ENCODE measurements at places on chromosomes 2 and 18.

DNA sequence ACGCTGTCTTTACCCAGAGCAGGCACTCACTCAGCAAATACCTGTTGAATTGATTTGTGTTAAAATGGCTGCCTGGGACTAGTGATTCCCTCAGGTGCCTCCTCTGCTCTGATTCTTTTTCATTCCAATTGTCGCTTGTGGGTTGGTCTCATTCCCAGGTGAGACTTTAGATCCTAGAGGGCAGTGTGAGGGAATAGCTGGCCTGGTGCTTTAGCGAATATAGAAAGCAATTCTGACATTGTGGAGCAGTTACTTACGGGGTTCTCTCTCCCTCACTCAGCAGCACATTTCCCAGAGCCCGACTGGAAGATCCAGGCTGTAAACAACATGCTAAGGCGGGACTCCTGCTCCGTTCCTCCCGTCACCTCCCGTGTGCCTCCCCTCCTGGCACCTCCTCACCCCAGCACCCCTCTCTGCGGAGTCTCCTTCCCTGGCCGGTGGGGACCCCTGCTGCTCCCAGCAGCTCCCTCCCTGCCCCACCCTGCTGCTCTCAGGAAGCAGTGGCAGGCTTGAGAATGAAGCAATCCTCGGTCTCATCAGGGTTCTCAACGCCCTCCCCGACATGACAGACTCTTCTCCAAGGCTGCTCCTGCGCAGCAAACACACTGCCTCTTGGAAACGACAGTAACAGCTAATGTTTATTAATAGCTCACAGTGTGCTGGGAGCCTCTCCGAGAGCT, 26.9 kb downstream of the CELF4 start:
- no peak for DNase-seq

GRCh38 chr2:188787021-188787657, 187.0 kb upstream of the COL3A1 start:
- no peak for DNase-seq

DNA sequence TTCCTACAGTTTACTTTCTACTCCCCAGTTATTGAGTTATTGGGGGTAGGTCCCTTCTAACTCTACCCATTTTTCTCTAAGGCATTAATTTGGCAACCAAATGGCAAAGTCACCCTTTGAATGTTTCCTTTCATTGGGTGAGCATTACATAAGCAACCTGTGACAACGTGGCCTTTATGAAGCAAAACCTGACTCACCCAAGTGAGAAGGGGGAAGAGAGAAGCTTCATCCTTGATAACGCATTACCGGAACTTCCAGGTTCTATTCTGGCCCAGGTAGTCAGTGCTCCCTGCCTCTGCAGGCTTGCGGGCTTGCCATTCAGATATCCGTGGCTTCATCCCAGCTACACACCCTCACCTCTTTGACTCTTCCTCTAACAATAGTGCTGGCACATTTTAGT, 39.1 kb upstream of the FAM124B start:
- DNase-seq: no peak

DNA sequence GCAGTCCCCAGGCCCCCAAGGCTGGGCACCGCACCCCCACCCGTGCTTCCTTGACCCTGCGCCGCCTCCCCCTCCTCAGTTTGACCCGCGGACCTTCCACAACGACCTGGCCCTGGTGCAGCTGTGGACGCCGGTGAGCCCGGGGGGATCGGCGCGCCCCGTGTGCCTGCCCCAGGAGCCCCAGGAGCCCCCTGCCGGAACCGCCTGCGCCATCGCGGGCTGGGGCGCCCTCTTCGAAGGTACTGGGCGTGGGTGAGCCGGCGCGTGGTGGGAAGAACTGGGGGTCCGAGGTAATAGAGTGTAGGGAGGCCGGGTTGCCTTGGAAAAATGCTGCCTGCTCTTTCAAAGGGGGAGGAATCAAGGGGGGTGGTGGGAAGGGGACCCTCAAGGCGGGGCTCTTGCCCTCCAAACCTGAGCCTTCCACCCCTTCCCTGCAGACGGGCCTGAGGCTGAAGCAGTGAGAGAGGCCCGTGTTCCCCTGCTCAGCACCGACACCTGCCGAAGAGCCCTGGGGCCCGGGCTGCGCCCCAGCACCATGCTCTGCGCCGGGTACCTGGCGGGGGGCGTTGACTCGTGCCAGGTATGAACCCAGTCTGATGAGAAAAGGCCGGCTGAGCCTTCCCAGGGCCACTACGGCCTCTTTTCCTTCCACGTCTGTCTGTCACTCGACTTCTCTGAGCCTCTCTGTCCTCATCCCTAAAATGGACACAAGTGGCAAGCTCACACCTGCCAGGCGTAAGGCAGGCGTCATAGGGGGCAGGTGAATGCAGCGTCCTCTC, 2.6 kb downstream of the PRSS56 start:
- DNase-seq: no peak

GRCh38 chr2:238462782-238463396, 36.2 kb downstream of the ASB1 start:
- DNase-seq: no peak

DNA sequence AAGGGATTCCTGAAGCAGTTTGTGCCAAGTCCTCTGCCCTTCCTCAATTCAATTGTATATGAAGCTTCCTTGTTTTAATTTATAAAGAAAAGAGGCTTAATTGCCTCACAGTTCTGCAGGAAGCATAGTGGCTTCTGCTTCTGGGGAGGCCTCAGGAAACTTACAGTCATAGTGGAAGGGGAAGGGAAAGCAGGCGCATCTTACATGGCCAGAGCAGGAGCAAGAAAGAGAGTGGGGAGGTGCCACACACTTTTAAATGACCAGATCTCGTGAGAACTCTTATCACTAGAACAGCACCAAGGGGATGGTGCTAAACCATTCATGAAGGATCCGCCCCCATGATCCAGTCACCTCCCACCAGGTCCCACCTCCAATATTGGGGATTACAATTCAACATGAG, 114.2 kb downstream of the SGPP2 start:
- no peak for DNase-seq

DNA sequence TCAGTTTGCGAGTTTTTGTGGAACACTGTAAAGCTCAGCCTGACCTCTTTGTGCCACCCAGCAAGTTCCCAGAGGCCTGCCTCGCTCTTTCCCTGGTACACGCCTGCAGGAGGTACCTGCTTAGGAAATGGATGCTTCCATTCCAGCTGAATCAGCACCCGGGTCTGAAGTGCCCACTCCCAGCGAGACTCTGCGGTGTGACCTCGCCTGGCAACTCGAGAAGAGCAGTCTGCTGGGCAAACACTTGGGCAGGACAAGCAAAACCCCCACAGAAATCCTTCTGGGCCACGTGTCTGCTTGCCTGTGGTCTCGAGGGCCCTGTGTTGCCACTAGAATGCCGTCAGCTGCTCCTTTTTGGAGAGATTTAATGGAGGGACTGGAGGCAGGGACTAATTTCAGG, 127.6 kb downstream of the MAPK4 start:
- DNase-seq: no peak

- DNase-seq: no peak
Observed at GRCh38 chr2:124664363-124664762, 639.3 kb downstream of the CNTNAP5 start.

- DNase-seq: no peak
Observed at GRCh38 chr2:15729709-15730544, 138.3 kb downstream of the DDX1 start.

DNA sequence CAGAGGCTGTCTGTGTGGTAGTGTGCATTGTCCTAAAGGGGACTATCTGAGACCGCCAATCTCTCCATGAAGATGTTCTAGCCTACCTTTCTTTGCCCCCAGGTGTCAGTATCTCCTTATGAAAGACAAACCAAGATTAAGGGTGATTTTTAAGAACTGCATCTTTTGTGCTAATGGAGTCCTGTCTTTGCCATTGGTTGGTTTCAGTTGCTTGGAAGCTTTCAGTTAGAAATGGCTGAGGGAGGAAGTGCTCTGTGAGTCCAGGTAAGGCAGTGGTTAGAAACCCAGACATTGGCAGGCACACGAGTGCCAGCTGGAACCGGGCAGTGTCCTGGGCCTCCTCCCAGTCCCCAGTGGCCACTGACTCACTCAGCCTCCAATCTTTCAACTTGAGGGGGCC, 111.3 kb downstream of the DOCK10 start:
- no peak for DNase-seq

GRCh38 chr2:55498582-55498981, 20.9 kb upstream of the CFAP36 start:
- no peak for DNase-seq

DNA sequence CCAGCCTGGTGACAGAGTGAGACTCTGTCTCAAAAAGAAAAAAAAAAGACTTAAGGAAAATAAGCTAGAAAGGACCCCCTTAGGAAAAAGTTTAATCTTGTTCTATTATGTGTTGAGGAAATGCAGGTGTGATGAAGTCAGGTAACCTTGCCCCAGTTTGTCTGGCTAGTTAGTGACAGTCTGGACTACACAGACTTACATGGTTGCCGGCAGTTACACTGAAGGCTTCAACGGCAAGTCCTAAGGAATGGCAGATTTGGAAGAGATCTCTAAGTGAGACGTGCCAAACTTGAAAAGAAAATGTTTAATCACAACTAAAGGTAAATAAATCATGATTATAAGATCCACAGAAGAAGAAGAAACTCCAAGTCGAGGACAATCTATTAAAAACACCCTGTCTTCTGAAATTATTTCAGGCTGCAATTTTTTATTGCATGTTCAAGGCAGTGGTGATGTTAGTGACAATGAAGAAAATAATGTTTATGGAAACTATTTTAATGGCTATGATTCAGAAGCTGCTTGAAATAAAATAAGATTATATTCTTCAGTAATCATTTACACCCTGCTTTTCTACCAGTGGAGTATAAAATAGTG, 84.2 kb downstream of the TTC27 start:
- no peak for DNase-seq

DNA sequence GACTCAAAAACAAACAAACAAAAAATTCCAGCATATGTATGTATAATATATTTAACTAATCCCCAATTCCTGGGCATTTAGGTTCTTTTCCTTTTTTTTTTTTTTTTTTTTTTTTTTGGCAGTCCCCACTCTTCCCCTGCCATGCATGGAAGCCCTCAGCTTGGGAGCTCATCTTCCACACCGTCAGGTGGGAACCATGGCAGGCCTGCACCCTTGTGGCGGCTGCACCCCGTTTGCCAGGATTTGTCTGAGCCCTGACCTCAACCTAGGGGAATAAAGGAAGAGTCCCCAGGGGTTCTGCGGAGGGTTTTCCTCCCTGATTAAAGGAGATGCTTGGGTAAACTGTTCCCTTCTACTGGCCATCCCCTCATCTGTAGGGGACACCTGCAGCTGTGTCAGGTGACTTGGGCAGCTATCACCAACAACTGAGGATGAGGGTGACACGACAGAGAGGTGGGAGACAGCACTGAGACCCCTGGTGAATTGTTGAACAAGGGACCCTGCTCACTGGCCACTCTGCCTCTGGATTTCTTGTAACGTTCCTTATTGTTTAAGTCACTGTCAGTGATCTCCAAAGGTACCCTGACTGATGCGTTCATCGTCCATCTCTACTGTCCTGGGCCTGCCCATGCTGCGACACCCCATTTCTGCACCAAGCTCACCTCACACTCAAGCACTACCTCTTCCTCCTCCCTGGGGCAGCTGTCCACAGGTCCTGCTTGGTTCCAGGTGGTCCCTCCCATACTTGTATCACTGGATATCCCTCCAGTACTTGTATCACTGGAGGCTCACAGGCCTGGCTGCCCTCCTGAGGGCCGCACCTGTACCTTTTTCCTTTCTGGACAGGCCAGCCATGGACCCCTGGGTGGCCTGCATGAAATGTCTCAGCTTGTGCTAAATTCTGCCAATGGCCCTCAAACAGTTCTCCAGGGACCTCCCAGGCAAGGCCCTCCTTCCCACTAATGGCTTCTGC, 14.5 kb downstream of the TMEM185B start:
- no peak for DNase-seq

DNA sequence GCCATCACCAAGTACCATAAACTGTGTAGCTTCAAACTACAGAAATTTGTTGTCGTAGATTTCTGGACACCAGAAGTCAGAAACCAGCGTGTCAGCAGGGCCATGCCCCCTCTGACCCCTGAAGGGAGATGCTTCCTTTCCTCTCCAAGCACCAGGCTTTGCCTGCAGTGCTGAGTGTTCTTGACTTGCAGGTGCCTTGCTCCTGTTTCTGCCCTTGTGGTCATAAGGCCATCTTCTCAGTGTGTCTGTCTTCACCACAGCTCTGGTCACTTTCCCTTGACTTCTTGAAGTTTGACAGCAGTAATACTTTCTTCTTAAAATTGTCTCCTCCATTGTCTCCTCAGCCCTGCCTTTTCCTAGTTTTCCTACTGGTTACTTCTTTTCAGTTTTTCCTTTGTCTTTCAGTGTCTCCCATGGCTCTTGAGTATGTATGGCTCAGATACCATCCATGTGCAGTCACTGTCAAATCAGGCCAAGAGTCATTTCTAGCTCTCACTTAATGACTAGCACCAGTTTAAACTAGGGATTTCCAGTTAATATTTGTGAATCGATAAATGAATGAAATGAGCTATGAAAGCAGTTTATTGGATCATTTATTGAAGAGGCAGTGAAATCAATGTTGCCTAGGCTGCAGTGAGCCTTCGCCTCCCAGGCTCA, 91.2 kb upstream of the RANBP2 start:
- DNase-seq: no peak

GRCh38 chr2:176268976-176269318, 295 bp upstream of the MTX2 start:
- DNase-seq: no peak

GRCh38 chr2:232781765-232782164, 5.4 kb upstream of the KCNJ13 start:
- no peak for DNase-seq

DNA sequence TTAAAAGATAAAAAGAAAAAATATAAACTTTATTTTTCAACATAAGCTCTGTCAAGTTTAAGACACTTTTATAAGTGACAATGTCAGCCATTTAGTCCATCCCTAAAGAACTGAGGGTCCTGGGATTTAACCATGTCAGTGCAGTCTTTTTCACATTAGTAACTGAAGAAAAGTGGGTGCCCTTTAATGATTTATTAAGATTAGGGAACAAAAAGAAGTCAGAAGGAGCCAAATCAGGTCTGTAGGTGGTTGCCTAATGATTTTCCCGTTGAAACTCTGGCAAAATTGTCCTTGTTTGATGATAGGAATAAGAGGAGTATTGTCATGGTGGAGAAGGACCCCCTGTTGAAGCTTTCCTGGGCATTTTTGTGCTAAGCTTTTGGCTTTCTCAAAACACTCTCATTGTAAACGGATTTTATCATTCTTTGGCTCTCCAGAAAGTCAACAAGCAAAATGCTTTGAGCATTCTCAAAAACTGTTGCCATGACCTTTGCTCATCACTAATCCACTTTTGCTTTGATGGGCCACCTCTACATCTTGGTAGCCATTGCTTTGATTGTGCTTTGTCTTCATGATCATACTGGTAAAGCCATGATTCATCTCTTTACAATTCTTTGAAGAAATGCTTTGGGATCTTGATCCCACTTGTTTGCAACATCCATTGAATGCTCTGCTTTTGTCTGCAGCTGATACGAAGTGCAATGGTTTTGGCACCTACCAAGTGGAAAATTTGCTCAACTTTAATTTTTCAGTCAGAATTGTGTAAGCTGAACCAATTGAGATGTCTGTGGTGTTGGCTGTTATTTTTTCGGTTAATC, 22.0 kb downstream of the TSPYL6 start:
- DNase-seq: no peak

DNA sequence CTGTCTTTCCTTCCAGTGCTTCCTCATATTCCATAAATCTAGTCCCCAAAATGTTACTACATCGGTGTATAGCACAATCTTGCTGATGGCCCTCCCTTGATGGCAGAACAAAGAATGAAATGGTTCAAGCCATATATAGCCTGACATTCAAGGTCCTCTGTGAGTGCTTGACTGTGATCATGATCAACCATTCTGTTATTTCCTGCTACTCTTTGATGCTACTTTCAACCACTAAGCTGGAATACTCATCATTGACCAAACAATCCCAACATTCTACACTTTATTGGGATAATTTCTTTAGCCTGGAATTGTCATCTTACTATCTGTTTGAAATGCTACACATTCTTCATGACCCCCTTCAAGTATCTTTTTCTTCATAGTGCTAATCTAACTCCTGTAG, 633.9 kb downstream of the PLCL1 start:
- DNase-seq: no peak

Data from stimulated activated CD8-positive, alpha-beta memory T cell treated with anti-CD3 and anti-CD28 coated beads, Interleukin-7, amount 100 ng/mL, for 1 hour (primary cell).